ENCODE measurements at places on chromosomes 7 and 10. TPM values are rescaled to one million over a fixed set of nuclear protein-coding genes. Genes with fewer than 3 reads are reported as not detected.
A peak's percentile ranks its signal among the peaks of the same experiment; 100 is the strongest.

GRCh38 chr7:12211711-12212485 is 804 bp downstream of the TMEM106B start:
- H3K27me3 ChIP-seq = no peaks in the 10 kb centered on the region
- H3K36me3 ChIP-seq = peaks cover 5% of the 10 kb centered on the region
- peaks cover 13% of the 10 kb centered on the region for H3K4me1 ChIP-seq
- peak overlapping the region; percentile 83 for H3K4me3 ChIP-seq
- no peak for DNase-seq
- H3K27ac ChIP-seq = peak overlapping the region; percentile 96

DNA sequence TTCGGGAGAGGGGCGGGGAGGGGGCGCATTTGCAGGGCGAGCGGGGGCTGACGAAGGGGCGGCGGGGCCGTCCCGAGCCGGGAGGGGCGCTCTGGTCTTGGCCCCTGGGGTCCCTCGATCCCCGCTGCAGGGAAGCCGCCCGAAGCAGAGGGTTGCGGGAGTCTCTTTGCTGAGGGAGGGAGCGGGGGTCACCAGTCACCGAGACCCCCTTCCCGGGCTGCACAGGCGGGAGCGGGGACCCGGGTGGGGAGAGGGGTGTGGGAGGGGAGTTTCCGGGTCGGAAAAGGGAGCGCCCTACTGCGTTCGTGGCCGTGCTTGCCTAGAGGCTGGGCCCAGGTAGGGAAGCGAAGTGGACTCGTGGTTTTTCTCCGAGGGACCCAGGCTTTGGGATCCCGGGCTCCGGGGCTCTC is 422 bp downstream of the AP1S1 start:
- peak overlapping the region; percentile 83 for H3K4me3 ChIP-seq
- no peaks in the 10 kb centered on the region for H3K27me3 ChIP-seq
- peaks cover 11% of the 10 kb centered on the region for H3K4me1 ChIP-seq
- H3K27ac ChIP-seq = no peak overlapping the region
- H3K36me3 ChIP-seq = peaks cover 30% of the 10 kb centered on the region

GRCh38 chr7:86867163-86867762 is 192.2 kb downstream of the ELAPOR2 start:
- H3K4me3 ChIP-seq = no peak overlapping the region
- H3K36me3 ChIP-seq = no peaks in the 10 kb centered on the region
- H3K27me3 ChIP-seq = no peaks in the 10 kb centered on the region
- H3K27ac ChIP-seq = no peak overlapping the region
- no peaks in the 10 kb centered on the region for H3K4me1 ChIP-seq
- no peak for DNase-seq

- no peaks in the 10 kb centered on the region for H3K27me3 ChIP-seq
- no peak for DNase-seq
- H3K4me1 ChIP-seq = no peaks in the 10 kb centered on the region
- H3K36me3 ChIP-seq = no peaks in the 10 kb centered on the region
- H3K4me3 ChIP-seq = no peak overlapping the region
- no peak overlapping the region for H3K27ac ChIP-seq
These were observed 305.1 kb downstream of the PTPRN2 start for GRCh38 chr7:158282461-158283001.

- H3K36me3 ChIP-seq = no peaks in the 10 kb centered on the region
- H3K4me1 ChIP-seq = peaks cover 6% of the 10 kb centered on the region
- H3K27me3 ChIP-seq = no peaks in the 10 kb centered on the region
- no peak overlapping the region for H3K4me3 ChIP-seq
- H3K27ac ChIP-seq = no peak overlapping the region
These were observed 9.0 kb upstream of the KBTBD2 start for GRCh38 chr7:32900433-32900995.

GRCh38 chr7:43117095-43117494 is 4.6 kb downstream of the HECW1 start:
- H3K27me3 ChIP-seq = peaks cover 65% of the 10 kb centered on the region
- no peak overlapping the region for H3K4me3 ChIP-seq
- no peak for DNase-seq
- no peaks in the 10 kb centered on the region for H3K36me3 ChIP-seq
- H3K4me1 ChIP-seq = peaks cover 15% of the 10 kb centered on the region

DNA sequence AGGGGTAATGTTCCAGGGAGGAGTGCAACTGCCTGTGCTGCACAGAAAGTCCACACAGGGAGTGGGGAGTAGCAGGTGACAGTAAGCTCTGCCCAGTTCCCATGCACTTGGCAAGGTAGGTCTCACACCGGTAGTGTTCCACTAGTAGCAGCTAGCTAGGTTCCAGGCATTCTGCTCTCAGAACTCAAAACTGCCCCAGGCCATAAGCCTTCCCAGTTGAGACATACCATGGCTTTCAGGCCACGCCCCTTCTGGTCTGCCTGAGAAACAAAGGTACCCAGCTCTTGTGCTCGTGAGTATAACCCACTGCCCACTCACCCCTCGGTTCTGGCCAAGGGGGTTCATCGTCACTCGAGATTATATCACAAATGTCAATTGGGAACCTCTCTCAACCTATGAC is 12.6 kb downstream of the CASP7 start:
- H3K36me3 ChIP-seq = peaks cover 16% of the 10 kb centered on the region
- no peak overlapping the region for H3K27ac ChIP-seq
- no peaks in the 10 kb centered on the region for H3K27me3 ChIP-seq
- no peak overlapping the region for H3K4me3 ChIP-seq

- H3K27me3 ChIP-seq = no peaks in the 10 kb centered on the region
- DNase-seq = no peak
- no peak overlapping the region for H3K27ac ChIP-seq
- H3K4me1 ChIP-seq = no peaks in the 10 kb centered on the region
These were observed 57.9 kb downstream of the ZNF22 start for GRCh38 chr10:45058580-45058979.

DNA sequence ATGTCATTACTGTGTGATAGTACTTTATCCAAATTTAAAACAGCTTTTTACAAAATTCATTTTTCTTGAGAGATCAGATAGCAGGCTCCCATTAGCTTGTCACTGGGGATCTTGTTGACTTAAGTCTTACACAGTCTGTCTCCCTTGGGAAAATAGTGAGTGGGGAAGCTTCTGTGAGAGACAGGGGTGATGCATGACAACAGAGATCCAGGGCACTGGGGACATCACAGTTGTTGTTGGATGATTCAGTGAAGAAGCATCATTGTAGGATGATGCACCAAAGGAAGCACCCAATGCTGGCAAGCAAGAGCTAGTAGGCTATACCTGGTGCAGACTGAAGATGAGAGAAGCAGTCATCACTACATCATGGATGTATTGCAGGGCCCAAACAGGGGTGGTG is 284.7 kb downstream of the HDAC9 start:
- DNase-seq = no peak
- H3K27ac ChIP-seq = no peak overlapping the region
- no peak overlapping the region for H3K4me3 ChIP-seq
- no peaks in the 10 kb centered on the region for H3K4me1 ChIP-seq
- H3K36me3 ChIP-seq = no peaks in the 10 kb centered on the region
- H3K27me3 ChIP-seq = no peaks in the 10 kb centered on the region

GRCh38 chr10:130141878-130142277 is 5.7 kb downstream of the GLRX3 start:
- no peaks in the 10 kb centered on the region for H3K27me3 ChIP-seq
- H3K27ac ChIP-seq = no peak overlapping the region
- DNase-seq = no peak
- no peak overlapping the region for H3K4me3 ChIP-seq
- peaks cover 33% of the 10 kb centered on the region for H3K4me1 ChIP-seq

GRCh38 chr7:86091369-86091768 is 552.3 kb upstream of the GRM3 start:
- no peaks in the 10 kb centered on the region for H3K36me3 ChIP-seq
- H3K4me3 ChIP-seq = no peak overlapping the region
- no peak overlapping the region for H3K27ac ChIP-seq
- no peak for DNase-seq

- H3K4me3 ChIP-seq = no peak overlapping the region
- H3K27ac ChIP-seq = no peak overlapping the region
- DNase-seq = no peak
- H3K36me3 ChIP-seq = no peaks in the 10 kb centered on the region
These were observed 239.9 kb upstream of the KCND2 start for GRCh38 chr7:120033114-120033513.

GRCh38 chr10:69742928-69743602 is 58.6 kb upstream of the COL13A1 start:
- no peak for DNase-seq
- no peaks in the 10 kb centered on the region for H3K36me3 ChIP-seq
- no peak overlapping the region for H3K27ac ChIP-seq

DNA sequence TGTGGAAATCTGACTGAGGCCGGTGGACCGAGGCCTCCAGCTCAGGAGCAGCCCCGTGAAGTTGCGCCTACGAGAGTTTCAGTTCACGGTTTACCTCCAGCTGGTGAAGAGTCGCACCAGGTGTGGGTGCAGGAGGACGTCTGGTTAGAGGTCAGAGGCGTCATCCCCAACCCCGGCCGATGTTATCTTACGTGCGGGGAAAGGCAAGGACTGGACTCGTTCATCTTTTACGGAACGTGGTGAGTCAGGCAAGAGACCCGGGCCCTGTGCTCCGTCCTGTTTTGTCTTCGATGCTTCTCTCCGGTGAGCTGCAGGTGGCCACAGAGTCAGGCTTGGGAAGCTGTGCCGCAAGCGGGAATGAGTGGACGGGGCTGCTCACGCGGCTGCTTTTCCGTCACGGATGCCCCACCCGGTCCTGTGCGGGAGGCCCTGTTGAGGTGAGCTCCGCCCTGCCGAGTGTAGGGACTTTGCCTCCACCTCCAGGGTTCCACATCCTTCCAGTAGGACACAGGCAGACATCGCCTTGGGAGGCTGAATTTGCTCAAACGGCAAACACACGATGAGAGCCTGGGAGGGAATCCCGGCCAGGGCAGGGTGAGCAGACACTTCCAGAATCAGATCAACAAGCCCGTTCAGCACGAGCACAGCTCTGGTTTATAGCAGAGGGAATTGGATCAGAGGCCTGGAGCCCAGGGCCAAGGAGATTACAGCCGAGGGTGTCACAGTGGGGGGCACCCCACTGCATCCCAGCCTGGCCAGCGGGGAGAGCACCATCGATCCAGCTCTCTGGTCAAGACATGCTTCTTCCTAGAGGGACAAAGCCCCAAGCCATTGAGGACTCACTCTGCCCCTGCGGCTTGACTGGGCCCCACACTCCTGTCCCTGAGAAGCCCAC is 50.1 kb upstream of the INPP5A start:
- DNase-seq = peak; percentile 26
- H3K4me3 ChIP-seq = no peak overlapping the region
- no peak overlapping the region for H3K27ac ChIP-seq
- no peaks in the 10 kb centered on the region for H3K4me1 ChIP-seq
- H3K27me3 ChIP-seq = no peaks in the 10 kb centered on the region
- no peaks in the 10 kb centered on the region for H3K36me3 ChIP-seq

DNA sequence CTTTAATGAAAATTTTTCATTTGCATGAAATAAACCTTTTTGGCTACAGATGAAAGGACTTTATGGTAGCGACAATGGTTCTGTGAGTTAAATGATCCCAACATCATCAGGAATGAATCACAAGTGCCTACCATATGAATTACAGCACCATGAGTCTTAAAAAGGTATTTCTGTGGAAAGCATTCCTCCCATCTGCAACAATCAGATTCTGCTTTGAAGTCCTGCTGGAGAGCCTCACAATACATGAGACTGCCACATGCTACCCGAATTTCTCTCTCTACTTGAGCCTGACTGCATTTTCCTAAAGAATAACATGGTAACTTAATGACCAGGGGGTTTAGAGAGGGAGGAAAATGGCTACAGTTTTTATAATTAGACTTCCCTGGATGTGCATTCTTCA is 190.3 kb downstream of the TWIST1 start:
- H3K4me3 ChIP-seq = no peak overlapping the region
- H3K27me3 ChIP-seq = no peaks in the 10 kb centered on the region
- no peak overlapping the region for H3K27ac ChIP-seq
- no peaks in the 10 kb centered on the region for H3K4me1 ChIP-seq
- no peaks in the 10 kb centered on the region for H3K36me3 ChIP-seq

DNA sequence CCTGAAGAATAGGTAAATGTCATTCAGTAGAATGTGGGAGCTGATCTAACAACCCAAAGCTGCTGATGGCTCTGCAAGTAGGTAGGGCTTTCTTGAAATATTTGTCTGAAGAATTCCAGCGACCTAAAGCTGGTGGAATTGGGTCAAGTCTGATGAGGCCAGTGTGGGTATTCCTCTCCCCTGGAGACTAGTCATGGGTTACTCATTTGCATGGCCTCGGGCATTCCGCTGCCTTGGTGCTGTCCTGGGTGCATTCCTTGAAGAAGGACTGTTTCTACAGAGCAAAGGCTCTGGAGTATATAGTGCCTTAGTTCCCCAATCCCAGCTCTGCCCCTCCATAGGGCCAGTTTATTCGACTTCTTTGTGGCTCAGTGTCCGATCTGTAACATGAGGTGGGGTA is 19.2 kb downstream of the PDK4 start:
- H3K27ac ChIP-seq = no peak overlapping the region
- no peaks in the 10 kb centered on the region for H3K36me3 ChIP-seq
- no peaks in the 10 kb centered on the region for H3K4me1 ChIP-seq

DNA sequence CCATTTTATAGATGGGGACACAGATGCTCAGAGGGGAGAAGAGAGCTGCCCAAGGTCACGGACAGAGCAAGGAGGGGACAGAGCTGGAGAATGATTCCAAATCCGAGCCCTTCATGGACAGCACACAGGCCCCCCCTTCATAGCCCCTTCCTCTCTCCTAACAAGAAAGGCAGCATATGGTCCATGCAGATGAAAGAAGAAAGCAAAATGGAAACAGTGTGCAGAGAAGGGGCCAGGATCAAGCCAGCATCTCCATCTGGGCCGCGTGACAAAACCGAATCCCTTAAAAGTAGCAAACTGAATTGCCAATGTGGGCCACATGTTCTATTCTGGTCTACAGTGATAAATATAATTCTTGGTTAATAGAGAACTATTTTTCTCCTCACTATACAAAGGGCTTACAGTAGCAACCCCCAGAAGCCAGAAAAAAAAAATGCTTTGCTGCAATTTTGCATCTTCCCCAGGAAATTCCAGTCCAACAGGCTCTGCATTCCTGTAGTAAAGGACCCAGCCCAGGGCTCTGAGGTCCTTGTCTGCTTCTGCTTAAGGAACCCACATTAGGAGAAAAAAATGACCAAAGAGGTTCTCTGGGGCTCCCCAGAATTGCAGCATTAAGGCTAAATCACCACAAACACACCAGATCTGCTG is 7.8 kb downstream of the CPXM2 start:
- H3K36me3 ChIP-seq = no peaks in the 10 kb centered on the region
- H3K4me1 ChIP-seq = no peaks in the 10 kb centered on the region
- H3K27me3 ChIP-seq = no peaks in the 10 kb centered on the region
- DNase-seq = no peak
- no peak overlapping the region for H3K27ac ChIP-seq

DNA sequence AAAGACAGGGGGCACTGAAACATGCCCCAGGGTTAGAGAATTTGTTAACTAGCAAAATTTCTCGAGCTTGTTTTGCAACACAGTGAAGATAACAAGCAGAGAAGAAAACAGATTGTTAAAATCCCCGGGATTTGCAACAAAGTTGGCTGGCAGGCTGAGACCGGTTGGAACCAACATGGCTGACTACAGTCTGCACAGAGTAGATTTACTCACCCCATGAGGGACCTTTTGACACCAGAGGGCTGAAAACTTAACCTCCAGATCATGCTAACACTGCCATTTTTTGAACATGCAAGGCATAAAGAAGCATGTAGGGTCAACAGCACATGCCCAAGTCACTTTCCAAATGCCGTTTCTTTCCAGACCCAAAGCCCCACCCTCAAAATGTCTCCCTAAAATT is 95.2 kb upstream of the TMEM26 start:
- H3K27me3 ChIP-seq = no peaks in the 10 kb centered on the region
- no peaks in the 10 kb centered on the region for H3K4me1 ChIP-seq
- H3K27ac ChIP-seq = no peak overlapping the region
- H3K36me3 ChIP-seq = no peaks in the 10 kb centered on the region
- H3K4me3 ChIP-seq = no peak overlapping the region
- DNase-seq = no peak

SPDYE1 gene
- not detected for total RNA-seq

KCNMA1 gene
- total RNA-seq = 41.3 TPM

ZNF746 gene
- total RNA-seq = 20.6 TPM

CYP2E1 gene
- 0.86 TPM for total RNA-seq

ANK3 gene
- 75.9 TPM for total RNA-seq

TRIL gene
- 6.4 TPM for total RNA-seq

NEUROD6 gene
- not detected for total RNA-seq

Measured in lower lobe of right lung (tissue), 2 donors.